Nucleus accumbens (tissue), 56 donors: ENCODE measurements at places on chromosomes 13 and 19.

DNA sequence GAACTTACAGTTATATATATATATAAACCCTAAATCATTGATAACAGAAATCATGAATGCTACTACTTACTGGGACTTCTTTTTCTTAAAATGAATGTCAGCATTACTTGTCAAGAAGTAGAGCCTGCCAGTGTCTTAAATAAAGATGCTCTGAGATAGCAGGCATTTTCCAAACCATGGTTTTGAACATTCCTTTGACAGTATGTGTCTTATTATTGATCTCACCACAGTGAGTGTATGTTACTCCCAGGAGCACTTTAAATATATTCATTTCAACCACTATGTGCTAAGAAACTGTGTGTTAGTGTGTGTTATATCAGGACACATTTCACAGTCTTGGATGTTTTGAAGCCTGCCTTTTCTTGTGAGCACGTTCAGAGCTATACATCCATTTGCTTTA, 28.2 kb downstream of the TNFRSF19 start:
- no peak for DNase-seq

- DNase-seq, result no peak
Observed at GRCh38 chr13:105552078-105552477, 983.4 kb downstream of the EFNB2 start.

DNA sequence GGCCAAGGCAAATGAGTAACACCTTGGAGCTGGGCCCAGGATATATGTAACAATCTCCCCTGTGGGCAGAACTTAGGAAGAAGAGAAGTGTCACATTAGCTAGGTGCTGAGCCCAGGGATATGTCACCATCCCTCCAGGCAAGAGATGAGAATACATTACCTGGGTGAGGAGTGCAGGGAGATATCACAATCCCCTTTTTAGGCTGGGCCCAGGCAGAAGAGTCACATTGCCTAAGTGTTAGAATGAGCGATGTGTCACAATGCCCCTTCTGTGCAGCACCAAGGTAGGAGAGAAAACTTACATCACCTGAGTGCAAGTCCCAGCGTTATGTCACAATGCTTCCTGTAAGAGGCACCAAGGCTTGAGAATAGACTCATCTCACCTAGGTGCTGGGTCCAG, 60.3 kb downstream of the ZNF726 start:
- DNase-seq, result no peak

- DNase-seq, result no peak
Observed at GRCh38 chr19:23774106-23774505, 15.4 kb upstream of the ZNF681 start.

- DNase-seq, result no peak
Observed at GRCh38 chr19:32649751-32650150, 25.2 kb downstream of the ANKRD27 start.

GRCh38 chr19:55305491-55305890, 19.6 kb downstream of the TMEM150B start:
- no peak for DNase-seq

- no peak for DNase-seq
Observed at GRCh38 chr13:77565635-77566034, 30.1 kb downstream of the SCEL start.

DNA sequence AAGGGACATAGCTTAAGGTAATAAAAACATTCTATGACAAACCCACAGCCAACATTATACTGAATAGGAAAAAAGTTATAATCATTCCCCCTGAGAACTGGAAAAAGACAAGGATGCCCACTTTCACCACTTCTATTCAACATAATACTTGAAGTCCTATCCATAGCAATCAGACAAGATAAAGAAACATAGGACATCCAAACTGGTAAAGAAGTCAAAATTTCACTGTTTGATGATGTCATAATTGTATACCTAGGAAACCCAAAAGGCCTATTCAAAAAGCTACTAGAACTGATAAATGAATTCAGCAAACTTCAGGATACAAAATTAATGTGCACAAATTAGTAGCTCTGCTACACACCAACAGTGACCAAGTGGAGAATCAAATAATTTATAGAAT, 1590.0 kb upstream of the PCDH20 start:
- no peak for DNase-seq

- DNase-seq, result no peak
Observed at GRCh38 chr13:44801990-44802389, 187.3 kb downstream of the NUFIP1 start.

GRCh38 chr13:46555722-46556417, 2.9 kb downstream of the LRCH1 start:
- no peak for DNase-seq

DNA sequence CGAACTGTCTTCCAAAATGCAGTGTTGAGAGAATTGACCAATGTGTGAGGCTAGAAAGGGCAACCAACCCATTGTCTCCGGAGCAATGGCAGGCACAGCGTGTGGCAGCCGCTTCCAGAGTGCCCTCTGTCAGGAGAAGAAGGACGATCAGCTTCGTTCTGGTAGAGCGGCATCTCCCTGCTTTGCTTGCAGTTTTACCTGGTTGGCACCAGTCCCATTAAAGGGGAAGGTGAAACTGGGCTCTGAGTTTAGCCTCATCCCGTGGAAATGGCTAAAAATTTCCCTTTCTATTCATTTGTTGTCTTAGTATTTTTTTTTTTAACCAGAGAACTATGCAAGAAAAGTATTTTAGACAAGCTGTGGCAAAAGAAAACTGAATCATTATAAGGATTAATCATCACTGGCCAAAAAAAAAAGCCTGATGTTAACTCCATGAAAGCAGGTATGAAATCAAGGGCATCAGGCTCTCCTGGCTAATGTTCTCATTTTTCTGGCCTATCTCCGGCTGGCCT, 81.5 kb upstream of the SLC7A1 start:
- DNase-seq, result no peak

- no peak for DNase-seq
Observed at GRCh38 chr19:35144259-35144599, 1.2 kb downstream of the FXYD7 start.

- no peak for DNase-seq
Observed at GRCh38 chr13:35770756-35771297, 294.3 kb upstream of the MAB21L1 start.

- no peak for DNase-seq
Observed at GRCh38 chr13:112582263-112582662, 5.7 kb downstream of the TUBGCP3 start.

GRCh38 chr13:34941436-34941834, 635 bp upstream of the NBEA start:
- no peak for DNase-seq

DNA sequence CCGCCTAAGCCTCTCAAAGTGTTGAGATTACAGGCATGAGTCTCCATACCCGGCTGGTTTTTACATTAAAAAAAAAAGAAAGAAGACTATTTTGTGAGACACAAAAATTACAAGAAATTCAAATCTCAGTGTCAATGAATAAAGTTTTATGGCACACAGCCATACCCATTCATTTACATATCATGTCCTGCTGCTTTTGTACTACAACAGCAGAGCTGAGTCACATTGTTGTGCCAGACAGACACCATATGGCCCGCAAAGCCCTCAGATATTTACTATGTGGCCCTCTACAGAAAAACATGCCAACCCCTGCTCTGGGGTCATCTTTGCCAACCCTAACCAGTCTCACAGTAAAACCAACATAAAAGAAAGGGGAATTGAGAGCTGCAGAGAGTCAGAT, 5.3 kb downstream of the SMIM7 start:
- DNase-seq, result no peak

DNA sequence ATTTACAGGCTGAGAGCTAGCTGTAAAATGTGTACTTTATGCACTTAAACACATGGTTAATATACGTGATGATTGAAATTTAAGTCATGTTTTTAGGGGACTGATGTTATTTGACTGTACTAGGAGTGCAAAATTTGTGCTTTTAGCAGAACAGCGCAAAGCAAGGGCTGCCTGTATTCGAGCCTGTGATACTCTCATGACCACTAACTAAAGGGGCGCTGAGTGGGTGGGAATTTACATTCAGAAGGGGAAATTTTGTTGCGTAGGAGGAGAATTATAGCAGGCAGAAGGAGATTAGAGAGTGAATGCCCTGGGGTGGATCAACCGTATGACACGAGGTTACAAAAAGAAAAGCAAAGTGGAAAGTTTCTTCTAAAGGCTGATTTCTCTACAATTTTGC, 271.8 kb upstream of the HTR2A start:
- no peak for DNase-seq

- no peak for DNase-seq
Observed at GRCh38 chr19:41128692-41129091, 14.5 kb downstream of the CYP2F1 start.

GRCh38 chr13:43284162-43284561, 260.8 kb downstream of the DNAJC15 start:
- DNase-seq, result no peak

- no peak for DNase-seq
Observed at GRCh38 chr19:5068233-5069072, 99.5 kb downstream of the KDM4B start.

- DNase-seq, result no peak
Observed at GRCh38 chr19:15863272-15863671, 34.6 kb downstream of the CYP4F2 start.

DNA sequence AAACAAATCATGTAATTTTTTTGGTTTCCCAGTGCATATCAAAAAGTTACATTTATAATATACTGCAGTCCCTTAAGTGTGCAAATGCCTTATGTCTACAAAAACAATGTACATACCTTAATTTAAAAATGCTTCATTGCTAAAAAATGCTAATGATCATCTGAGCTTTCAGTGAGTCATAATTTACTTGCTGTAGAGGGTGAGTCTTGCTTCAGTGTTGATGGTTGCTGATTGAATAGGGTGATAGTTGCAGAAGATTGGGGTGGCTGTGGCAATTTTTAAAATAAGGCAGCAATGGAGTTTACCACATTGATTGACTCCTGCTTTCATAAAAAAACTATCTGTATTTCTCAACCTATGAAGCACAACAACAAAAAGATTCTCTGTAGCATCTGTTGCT, 613.9 kb downstream of the TBC1D4 start:
- DNase-seq, result no peak

- no peak for DNase-seq
Observed at GRCh38 chr19:17687141-17687856, 855 bp downstream of the UNC13A start.

DNA sequence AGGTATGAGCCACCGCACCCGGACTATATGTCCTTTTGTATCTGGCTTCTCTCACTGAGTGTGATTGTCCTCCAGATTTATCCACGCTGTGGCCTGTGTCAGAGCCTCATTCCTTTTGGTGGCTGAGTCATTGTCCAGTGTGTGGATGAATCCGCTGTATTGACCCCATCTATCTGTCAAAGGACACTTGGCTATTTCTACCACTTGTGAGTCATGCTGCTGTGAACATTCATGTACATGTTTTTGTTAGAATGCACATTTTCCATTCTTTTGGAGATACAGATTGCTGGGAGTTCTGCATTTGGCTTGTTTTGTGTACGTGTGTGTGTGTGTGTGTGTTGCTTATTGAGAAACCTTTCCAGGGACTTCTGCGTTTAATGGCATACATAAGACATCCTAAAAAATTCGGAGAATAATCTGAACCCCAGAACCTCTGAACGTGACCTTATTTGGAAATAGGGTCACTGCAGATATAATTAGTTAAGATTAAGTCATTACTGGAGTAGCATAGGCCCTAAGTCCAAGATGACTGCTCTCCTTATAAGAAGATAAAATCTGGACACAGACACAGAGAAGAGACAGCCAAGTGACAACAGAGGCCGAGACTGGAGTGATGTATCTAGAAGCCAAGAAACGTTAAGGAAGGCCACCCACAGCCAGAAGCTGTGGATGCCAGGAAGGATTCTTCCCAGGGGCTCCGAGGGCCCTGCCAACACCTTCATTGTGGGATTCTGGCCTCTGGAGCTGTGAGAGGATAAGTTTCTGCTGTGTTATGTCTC, 4.9 kb upstream of the GIPC3 start:
- DNase-seq, result no peak

DNA sequence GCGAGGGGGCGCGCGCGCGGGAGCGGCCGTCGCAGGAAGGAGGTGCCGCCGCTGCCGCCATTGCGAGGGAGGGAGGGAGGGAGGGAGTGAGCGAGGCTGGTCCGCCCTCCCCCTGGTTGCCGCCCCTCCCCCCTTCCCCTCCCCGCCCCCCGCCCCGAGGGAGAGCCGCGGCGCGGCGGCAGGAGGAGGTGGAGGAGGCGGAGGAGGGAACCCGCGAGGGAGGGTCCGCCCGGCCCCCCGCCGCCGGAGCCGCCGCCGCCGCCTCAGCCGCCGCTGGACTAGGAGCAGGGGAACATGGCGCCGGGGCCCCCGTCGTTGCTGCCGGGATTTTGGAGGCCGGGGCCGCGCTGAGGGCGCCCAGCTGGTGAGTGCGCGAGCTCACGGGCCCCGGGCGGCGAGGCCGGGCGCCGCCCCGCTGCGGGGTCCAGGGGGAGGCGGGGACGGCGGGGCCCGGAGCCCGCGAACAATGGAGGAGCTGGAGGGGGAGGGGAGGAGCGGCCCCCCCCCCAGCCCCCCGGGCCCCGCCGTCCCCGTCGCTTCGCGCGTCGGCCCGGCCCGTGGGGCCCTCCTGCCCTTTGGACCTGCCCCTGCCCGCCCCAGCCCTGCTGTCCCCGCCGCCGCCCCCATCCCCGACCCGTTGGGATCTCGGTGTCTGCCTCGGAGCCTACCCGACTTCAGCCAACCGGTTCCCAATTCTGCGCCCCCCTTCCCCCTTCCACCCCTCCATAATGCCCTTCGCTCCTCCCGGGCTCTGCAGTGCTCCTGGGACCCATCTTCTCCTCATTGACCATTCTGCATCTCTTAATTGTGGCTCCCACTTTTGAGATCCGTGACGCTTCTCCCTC, at the start of gene ARHGAP35:
Gene ARHGAP35 (plus strand): TSS at position 152 of the 845 bp plus-strand sequence. CDS start 57,679 bp downstream, outside the sequence.
- DNase-seq, result peak; percentile 86

GRCh38 chr19:35717665-35718344, at the start of gene KMT2B:
Gene KMT2B, plus strand, starts transcription at chr19:35718003. Its CDS starts 16 bp downstream, at chr19:35718019.
- DNase-seq, result no peak

DNA sequence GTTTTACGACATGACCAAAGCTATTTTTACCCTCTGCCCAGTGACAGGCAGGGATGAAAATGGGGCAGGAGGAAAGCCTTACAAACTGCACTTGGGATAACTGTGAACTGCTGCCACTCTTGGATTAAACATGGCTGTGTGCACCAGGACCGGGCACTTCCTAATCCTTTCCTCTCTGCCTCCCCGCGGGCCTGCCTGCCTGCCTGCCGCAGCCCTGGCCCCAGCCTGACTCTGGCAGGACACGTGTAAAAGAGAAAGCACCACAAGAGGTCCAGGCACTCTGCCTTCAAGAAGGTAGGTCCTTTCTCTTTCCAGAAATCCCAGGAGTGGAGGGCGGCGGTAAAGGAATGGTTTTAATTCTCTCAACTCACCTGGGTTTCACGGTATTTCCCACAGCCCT, 4.8 kb downstream of the TSHZ3 start:
- no peak for DNase-seq

DNA sequence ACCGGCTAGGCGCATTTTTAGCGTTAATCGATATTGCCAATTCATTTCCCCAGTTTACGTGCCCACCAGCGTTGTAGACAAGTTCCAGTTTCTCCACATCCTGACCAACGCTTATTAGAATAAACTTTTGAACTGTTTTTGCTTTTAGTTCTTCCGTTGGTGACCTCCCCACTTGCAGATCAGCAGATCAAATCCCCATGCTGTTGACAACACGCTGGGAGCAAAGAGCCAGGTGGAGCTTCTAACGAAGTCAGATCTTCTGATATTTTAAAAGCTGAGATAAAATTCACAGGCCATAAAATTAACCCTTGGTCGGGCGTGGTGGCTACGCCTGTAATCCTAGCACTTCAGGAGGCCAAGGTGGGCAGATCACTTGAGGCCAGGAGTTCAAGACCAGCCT, 21.2 kb downstream of the RCN3 start:
- no peak for DNase-seq

GRCh38 chr13:26941345-26942174, 181.0 kb upstream of the GPR12 start:
- no peak for DNase-seq
